ENCODE measurements at places on chromosomes 3 and 15.

- DNase-seq = peak; percentile 55
Observed at GRCh38 chr15:90885432-90886290, 1.4 kb downstream of the FES start.

DNA sequence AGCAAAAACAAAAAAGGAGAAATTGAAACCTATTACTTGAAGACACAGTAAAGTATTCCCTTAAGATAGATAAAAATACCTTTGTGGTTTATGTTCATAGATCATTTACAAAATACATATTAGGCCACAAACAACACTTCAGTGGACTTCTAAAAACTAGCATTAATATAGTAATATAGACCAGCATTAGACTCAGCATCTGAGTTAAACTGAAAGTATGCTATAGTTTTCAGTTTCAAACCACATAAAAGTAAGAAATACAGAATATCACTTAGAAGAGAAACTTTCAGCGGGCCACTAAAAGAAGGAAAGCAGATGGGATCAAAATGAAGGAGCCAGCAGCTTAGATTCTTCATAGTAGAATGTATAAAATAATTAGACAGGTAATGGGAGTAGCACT lies 86.6 kb downstream of the MSL2 start:
- no peak for DNase-seq

DNA sequence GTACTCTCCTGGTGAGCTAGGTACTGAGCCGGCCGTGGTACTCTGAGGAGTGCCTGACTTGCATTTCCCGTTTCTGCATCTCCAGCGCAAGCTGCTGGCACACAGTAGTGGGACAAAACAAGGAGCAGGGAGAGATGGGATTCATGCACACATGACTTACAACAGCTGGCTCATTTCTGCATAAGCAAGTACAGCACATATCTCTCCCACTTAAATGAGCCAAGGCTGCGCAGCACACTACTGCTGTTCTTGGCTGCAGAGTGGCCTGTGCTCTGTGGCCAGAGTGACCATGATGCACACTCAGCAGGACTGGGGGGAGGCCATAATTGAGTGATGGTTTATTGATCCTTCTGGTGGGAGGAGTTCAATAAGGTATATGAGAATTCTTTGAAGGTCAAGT lies 59.2 kb upstream of the ABHD17C start:
- DNase-seq = no peak

DNA sequence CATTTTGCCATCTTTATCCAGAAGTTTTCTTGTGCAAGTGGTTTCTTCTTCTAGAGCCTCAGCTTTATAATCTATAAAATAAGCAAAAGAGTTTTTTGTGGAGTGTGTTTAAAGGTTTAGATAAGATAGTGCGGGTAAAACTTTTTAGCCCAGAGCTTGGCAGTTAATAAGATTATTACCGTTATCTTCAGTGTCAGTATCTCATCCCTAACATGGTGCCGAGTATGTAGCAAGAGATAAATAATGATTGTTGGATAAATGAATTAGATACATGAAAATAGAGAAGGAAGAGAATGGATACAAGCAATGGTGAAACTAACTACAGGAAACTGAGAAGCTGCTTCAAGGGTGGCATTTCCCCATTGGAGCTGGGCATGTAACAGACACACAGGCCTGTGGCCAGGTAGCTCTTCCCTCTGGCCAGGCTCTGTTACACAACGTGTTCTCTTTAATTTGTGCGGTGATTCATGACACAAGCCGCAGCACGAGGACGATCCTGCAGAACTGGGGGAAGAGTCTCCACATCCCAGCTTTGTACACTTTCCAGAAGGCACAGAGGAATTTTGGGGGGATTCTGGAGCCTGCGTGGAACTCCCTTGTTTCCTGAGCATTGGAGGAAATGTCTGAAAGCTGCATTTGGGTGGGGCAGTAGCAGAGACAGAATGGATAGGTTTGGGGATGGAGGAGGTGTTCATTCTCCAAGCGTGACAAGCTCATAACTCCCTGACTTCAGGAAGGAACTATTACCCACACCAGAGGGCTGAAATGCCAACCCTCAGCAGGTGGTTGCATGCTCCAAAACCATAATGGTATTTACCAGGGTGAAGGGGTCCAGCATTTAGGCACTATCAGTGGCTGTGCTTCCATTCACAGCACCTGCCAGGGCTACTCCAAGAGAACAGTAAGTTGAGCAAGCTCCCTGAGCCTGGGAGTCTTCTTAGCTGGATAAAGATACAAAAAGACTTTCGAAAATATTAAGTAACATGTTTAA lies 14.2 kb upstream of the ST6GAL1 start:
- no peak for DNase-seq

DNA sequence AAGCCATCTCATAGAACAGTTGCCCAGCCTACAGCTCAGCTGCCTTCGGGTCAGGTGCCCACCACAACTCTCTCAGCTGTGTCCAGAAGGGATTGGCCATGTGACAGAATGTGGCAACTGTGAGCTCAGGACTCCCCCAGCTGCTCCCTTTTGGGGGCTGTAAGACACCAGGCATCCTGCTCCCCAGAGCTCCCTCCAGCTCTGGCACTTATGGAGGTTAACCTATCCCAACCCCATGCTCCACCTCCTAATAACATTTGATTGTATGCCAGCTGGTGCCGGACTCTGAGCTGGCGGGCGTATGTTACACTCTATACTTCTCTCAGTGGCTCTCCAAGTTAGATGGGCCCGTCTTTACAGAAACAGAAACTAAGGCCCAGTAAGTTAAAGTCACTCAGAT lies 222.8 kb downstream of the FAM43A start:
- no peak for DNase-seq

GRCh38 chr3:167930453-167930852 lies 165.3 kb downstream of the GOLIM4 start:
- DNase-seq = no peak
